ENCODE measurements at places on chromosomes 7 and 10.

DNA sequence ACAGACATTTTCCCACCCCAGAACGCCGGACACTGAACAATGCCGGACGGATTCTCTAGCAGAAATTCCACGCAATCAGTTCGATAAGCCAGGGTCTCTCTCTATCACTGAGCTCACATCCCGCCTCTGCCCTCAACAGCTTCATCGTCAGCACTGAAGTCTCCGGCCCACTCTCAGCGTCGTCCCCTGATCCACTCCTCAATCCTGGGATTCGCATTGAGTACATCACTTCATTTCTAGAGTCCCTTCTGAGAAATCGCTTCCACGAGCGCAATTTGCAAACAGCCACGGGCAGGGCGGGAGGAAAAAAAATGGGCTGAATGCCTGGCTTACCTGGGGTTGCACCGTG lies 365 bp downstream of the YME1L1 start:
- DNase-seq, result no peak

GRCh38 chr7:134826105-134826504 lies 46.7 kb downstream of the CALD1 start:
- no peak for DNase-seq

DNA sequence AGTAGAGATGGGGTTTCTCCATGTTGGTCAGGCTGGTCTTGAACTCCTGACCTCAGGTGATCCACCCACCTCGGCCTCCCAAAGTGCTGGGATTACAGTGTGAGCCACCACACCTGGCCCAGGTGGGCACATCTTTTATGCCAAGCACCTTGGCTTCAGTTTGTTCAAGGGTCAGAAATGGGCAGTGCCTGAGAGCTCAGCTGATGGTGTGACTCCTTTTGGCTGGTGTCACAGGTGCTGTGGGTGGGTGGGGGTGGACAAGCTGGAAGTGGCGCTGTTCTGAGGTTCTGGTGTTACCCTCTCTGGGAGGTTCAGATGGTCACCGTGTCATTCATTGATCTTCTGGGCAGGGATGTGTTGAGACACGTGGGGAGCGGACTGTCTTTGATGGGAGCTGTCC lies 11.5 kb downstream of the ADCY1 start:
- DNase-seq, result no peak

- DNase-seq, result no peak
These were observed 86.5 kb upstream of the TMEM72 start for GRCh38 chr10:44824607-44825006.

GRCh38 chr10:26412932-26413331 lies 25.2 kb upstream of the APBB1IP start:
- no peak for DNase-seq

GRCh38 chr7:5375925-5376324 lies 47.7 kb downstream of the TNRC18 start:
- DNase-seq, result no peak

- no peak for DNase-seq
These were observed 130.1 kb downstream of the TNS3 start for GRCh38 chr7:47451851-47452205.

DNA sequence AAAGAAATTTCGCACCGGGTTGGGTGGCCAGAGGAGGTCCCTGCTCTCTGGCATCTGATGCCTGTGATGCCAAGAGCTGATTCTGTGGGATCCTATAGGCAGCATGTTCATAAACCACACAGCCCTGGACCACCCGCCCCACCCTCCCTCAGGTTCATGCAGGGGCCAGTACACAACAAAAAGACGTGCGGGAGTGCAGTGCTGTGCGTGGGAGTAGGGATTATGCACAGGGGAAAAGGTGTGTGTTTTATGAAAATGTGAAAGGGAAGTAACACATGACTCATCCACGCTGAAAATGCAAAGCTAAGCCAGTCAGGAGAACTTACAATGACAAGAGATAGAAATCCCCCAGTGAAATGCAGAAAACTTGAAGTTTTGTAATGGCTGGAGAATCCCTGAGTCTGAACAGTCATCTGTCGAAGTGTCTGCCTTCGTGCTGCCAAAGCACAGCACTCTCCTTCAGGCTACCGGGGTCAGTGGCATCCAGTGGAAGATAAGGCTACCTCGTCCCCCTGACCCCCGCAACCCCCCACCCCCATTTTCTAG lies 1.1 kb downstream of the KIAA1217 start:
- DNase-seq, result no peak

DNA sequence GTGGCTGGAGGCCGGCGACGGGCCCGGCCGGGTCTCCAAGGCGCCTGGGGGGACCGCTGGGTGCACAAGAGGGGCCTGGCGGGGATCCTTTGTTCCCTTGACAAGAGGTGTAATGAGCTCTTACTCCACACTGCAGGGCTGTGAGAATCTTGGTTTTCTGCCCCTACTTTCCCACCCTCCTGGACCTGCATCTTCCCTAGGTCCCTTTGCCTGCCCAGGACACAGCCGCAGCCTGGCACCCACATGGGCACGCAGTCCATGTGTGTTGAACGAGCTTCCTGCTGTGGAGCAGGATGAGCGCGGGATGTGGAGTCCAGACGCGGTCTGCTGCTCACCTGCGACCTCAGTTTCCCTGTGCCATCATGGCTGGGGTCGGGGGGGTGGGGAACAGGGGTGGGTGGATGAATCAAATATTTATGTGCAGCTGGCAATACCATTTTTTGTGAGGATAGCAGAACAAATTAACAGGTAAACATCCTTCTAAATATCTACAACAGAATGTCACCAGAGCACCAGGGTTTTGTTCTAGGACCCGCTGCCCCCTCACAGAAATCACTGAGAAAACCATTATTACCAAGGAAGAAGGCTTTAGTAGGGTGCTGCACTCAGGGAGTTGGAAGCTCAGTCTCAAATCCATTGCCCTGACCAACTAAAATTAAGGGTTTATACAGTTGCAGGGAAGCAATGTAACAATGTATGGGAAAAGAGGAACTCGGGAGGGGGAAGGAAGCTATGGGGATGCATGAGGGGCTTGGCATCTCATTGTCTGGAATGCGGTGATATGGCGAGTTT lies 474 bp upstream of the NSMCE4A start:
- no peak for DNase-seq

- DNase-seq, result no peak
These were observed 97.7 kb upstream of the MTPN start for GRCh38 chr7:136074843-136075242.

Data from stimulated activated effector memory CD8-positive, alpha-beta T cell treated with anti-CD3 and anti-CD28 coated beads, Interleukin-12 subunit alpha, Interleukin-12 subunit beta, amount 100 ng/mL, for 72 hours (primary cell).